Activated naive CD4-positive, alpha-beta T cell treated with anti-CD3 and anti-CD28 coated beads, Interleukin-2, amount 50 U/mL, for 16 hours (primary cell): ENCODE measurements at places on chromosomes 2 and 18.

- no peak for DNase-seq
Measured at GRCh38 chr2:237894986-237895543, 35.6 kb downstream of the RAMP1 start.

DNA sequence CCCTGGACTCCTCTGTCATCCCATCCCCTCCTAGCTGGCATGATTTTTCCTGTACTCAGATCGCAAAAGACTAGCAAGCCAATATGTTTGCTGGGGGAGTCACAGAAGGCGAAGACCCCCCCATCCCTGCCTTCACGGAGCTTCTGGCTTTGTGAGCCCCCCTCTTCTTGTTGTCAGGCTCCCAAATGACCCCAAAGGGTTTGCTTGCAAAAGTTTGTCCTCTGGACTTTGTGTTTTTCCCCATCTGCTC lies 169.9 kb downstream of the SMAD7 start:
- no peak for DNase-seq

DNA sequence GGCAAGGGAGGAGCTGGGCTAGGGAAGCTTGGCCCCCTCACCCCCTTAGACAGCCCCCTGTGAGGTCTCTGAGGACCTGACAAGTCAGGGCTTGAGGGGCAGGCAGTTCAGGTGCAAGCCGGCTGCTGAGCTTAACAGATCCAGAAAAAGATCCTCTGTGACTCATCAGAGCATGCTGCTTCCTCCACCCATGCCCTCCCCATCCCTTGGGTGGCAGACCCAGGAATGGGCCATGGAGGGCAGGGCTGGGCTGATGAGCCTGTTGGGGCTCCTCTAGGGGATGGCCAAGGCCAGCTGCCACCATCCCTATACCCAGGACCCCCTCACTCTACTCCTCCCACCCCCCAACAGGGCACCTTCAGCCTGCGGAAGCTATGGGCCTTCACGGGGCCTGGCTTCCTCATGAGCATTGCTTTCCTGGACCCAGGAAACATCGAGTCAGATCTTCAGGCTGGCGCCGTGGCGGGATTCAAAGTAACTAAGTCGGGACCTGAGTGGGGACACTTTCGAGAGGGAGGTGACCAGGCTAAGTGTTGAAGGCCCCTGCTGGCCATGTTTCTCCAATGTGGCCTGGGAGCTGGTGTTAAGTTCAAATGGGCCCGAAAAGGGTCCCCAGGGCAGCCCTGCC lies 1.9 kb downstream of the SLC11A1 start:
- DNase-seq, result no peak

DNA sequence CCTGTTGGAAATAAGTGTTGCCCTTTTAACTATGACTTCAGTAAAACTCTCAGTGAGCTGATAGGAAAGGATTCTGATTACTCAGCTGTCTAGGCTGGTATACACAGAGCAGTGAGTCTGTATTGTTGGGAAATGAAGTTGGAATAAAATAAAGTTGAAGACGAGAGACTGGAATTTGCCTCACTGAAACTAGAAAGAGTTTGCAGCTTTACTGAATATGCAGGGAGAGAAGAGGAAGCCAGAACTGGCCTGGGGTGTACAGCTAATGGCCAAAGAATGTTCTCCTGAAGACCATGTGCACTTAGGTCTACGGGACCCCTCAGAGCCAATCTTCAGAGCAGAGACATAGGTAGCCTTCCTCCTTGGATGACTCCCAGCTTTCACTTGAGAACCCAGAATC lies 26.5 kb downstream of the EIF4E2 start:
- DNase-seq, result no peak

- DNase-seq, result no peak
Measured at GRCh38 chr2:206584323-206585116, 57.8 kb upstream of the FAM237A start.

DNA sequence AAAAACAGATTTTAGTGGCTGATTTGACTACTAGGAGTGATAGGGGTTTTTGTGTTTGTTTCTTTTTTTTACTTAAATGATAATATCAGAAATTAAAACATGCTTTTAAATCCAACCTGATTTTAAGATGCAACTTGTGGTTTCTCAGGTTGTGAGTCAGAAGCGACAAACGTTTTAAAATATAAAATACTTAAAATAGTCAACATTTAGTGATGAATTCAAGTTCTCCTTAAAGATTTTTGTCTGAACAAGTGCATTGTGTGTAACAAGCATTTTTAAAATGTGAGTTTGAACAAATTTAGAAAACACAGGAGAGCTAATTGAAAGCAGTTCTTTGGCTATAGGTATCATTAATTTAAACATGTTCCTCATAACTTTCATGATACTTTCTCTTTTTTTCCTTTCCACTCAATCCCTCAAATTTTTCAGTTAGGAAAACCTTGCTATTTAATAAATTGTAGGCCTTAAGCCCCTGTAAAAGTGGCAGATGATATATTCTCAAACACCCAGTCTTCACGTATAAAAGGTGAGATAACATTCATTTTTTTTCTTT lies 3.6 kb downstream of the TBR1 start:
- no peak for DNase-seq

DNA sequence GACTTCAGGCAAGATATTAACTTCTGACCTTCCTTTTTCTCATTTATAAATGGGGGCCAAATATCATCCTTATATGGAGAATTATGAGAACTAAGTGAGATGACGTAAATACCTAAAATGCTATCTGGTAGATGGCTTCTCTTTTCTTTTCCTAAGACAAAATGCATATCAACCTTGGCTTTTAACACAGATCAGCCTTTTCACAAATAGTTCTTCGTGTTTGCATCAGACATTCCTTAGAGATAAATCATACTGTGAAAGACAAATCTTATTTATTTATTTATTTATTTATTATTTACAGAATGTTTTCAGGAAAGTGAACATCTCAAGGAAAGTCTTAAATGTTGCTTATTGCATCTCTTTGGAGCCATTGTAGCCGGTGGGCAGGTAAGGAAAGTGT lies 62.8 kb downstream of the NBEAL1 start:
- DNase-seq, result no peak

GRCh38 chr2:158953454-158953853 lies 15.0 kb upstream of the TANC1 start:
- no peak for DNase-seq

DNA sequence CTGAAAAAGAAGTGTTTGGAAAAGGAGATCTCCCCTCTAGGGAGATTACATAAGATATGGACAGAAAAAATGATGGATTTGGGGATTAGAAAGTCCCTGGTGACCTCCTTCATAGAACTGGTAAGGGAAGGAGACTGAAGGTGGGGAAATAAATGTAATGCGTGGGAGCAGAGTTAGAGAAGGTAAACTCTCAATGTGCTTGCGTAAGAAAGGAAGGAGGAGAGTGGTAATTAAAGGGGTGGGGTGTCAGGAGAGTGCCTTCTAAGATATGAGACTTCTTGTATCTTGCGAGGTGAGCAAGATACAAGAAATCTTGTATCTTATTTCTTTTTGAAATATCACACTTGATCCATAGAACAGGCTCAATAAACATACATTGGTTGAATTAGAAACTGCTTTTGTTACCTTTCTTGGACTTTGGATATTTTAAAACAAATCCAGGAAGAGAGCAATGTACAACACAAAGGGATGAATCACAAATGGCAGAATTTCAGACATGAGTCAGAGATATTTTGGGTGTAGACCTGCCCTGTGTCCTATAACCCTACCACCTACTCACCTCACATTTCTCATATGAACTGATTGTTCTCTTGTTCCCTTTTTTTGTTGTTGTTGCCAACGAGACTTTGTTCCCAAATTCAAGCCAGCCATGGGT lies 342.4 kb downstream of the INSIG2 start:
- DNase-seq, result no peak

- no peak for DNase-seq
Measured at GRCh38 chr2:169160926-169161481, 91.6 kb downstream of the DHRS9 start.

GRCh38 chr18:27803957-27804356 lies 373.0 kb downstream of the CDH2 start:
- no peak for DNase-seq

DNA sequence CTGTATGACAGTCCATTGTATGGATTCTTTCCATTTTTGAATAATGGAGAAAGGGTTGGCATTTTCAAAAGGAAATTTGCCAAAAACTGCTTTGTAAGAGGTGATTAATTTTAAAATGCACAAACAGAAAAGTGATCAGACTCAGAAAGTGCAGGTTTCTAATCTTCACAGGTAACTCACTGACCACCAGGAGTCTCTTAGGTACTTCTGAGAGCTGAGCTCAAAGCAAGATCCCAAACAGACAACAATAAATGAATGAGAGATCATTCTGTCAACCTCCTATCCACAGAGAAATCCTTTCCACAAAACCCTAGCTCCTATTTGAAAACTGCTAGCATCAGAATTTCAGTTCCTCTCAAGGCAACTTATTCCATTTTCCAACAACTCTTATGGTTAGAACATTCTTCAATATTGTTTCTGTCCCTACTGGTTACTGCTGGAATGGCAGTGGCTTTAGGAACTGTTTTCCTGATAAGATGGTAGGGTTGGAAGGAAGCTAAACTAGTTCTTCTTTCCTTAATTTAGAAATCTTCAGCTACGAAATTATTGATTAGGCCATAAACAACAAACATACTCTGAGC lies 20.6 kb upstream of the HAAO start:
- no peak for DNase-seq

GRCh38 chr2:36770542-36771287 lies 74.2 kb downstream of the VIT start:
- no peak for DNase-seq

DNA sequence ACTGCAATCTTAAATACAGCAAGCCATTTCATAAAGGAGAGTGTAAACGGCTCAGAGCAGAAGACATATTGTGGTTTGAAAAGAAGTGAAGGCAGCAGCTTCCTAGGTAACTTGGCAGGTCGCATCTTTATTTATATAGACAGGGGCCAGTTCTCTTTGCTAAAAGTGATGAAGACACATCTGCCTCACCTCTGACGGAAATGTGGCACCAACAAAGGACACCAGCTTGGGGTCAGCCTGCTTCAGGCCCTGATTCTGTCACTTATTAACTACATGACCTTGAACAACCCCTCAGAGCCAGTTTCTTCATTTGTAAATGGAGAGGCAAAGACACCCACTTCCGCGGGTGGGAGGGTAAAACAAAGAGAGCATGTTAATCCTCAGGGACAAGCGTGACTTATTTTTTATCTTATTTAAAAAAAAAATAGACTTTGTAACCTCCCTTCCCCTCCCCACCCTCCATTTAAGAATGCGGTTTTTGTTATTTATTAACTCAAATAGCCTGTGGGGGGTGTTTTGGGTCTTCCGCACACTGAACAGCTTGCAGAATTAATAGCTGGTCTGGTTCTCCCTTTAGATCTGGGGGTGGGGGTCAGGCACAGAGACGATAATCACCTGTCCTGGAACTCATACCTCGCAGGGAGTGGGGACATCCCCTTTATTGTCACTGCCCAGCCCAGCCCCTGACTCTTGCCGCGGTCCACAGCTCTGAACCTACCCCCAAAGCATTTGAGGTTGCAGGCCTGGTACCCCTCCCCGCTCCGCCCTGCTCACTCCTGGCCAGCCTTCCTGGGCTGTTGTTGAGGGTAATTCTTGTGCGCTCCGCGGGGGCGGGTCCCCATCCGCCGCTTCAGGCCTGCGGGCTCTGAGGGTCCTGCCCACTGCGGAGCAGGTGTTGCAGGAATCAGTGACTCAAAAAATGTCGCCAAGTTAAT lies 64.2 kb upstream of the TMEM17 start:
- no peak for DNase-seq

DNA sequence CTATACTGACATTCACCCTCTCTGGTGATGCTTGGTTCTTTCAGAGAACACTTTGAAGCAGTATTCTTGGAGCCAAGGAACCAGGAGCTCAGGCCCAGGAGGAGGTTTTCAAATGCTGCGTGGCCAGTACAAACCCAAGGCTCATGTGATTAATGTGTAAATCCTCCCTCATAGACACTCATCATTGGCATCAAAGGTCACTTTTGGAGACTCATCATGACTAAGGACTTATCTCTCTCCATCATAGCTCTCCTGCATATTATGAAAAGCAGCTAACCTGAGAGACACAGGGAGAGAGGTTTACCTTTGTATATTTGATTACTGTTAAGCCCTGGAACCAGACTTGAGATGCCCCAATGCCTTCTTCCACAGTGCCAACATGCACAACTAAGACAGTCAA lies 115.3 kb upstream of the SRD5A2 start:
- no peak for DNase-seq

DNA sequence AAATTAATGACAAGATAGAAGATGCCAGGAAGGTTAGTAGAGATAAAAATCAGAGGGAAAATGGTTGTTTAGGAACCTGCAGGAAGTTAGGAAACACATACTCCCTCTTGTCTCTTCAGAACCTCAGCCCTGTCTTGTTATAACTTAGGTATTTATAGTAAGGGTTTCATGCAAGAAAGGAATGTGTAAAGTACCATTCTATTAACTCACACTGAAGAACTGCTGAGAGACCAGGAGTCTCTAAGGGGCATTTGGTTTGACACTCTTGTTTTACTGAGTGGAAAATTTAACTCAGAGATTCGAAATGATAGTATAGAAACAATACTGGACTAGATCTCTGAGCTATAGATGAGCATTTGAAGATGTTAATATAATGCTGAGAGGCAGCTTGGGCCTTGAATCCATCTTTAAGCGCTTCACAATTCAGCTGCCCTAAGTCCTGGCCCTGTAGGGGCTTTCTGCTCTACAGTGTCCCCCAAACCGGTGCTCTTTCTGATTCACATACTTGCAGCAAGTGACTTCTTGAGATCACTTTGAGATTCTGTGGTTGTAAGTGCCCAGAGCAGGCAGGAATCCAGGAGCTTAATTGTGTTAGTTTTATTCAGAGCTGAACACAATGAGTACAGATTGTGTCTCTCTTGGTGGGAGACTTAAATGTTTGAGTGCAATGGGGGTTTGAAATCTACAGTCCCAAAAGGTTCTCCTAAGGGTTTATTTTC lies 235.0 kb upstream of the RGPD4 start:
- no peak for DNase-seq

- no peak for DNase-seq
Measured at GRCh38 chr2:84815146-84815545, 65.7 kb downstream of the TRABD2A start.

- peak; percentile 66 for DNase-seq
Measured at GRCh38 chr2:24491542-24492420, 727 bp downstream of the NCOA1 start.

- no peak for DNase-seq
Measured at GRCh38 chr2:141393214-141393545, 737.6 kb downstream of the LRP1B start.

- peak; percentile 68 for DNase-seq
Measured at GRCh38 chr2:96554293-96555145, 18.0 kb downstream of the ARID5A start.

GRCh38 chr2:181900007-181900651 lies 8.6 kb downstream of the ITPRID2 start:
- no peak for DNase-seq
